ENCODE measurements at places on chromosomes 5 and 9.

DNA sequence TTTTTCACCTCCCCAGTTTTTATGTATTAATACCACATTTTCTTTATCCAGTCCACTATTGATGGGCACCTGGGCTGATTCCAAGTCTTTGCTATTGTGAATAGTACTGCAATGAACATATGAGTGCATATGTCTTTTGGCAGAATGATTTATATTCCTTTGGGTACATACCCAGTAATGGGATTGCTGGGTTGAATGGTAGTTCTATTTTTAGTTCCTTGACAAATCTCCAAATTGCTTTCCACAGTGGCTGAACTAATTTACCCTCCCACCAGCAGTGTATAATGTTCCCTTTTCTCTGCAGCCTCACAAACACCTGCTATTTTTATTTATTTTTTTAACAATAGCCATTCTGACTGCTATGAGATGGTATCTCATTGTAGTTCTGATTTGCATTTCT lies 340.2 kb downstream of the ADAMTS6 start:
- DNase-seq: no peak

DNA sequence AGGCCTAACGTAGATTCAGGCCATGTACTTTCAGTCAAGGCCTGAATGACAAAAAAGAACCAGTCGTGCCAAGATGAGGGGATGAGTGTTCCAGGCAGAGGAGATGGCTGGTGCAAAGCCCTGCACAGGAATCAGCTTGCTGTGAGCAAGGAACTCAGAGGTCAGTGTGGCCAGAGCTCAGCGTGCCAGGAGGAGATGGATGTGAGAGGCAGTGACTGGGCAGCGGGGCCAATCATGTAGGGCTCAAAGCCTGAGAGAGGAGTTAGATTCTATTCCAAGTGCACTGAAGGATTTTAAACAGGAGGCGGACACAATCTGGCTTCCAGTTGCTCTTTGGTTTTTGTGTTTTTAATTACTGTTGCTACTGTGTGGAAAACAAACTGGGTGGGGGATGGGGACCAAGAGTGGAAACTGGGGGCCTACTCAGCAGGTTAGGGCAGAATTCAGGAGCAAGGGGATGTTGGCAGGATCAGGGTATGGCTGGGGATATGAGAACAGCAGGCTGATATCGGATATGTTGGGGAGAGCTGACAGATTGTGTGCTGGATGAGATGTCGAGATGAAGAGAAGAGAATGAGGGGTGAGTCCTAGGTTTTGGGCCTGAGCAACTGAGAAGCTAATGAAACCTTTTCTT lies 64.3 kb downstream of the ANGPTL2 start:
- no peak for DNase-seq

GRCh38 chr5:141853895-141854626 lies 24.1 kb downstream of the PCDH1 start:
- DNase-seq: no peak

GRCh38 chr5:173775261-173776197 lies 112.6 kb upstream of the CPEB4 start:
- no peak for DNase-seq

- DNase-seq: no peak
Measured at GRCh38 chr9:2923766-2924379, 80.0 kb upstream of the PUM3 start.

DNA sequence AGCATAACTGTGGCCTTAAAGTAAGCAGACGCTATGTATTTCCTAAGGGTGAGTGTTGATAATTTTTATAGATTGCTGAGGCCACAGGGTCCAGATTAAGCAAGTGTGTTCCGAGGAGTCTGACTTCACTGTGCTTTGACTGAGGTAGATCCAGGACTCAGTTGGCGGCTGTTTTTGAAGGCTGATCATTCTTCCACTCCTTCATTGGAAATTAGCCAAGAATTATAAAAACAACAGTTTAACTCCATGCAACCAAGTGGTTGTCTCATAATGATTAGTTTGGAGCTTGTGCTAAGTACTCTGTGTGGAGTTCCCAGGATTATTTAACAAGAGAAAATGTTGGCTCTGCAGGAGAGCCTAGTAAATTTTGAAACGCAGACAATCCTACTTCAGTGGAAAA lies 19.1 kb downstream of the IQGAP2 start:
- no peak for DNase-seq

DNA sequence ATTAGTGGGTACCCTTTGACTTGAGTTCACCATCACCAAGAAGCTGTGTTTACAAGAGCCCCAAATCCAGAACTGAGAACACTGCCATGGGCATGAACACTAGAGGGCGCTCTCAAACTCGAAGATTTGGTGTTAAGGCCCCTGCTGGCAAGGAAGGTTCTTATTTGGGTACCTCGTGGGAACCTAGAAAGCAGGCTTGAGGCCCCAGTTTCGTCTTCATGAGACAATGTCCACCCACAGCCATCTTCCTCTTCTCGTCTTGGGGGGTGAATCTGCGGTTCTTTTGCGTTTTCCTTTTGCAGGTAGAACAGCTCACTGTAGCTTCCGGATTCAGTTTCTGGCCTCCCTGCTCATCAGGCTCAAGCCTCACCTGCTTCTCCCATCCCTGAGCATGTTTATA lies 184.0 kb downstream of the SEMA5A start:
- DNase-seq: no peak

Measured in CD8-positive, alpha-beta memory T cell (primary cell).